ENCODE measurements at places on chromosomes 16 and 17.

DNA sequence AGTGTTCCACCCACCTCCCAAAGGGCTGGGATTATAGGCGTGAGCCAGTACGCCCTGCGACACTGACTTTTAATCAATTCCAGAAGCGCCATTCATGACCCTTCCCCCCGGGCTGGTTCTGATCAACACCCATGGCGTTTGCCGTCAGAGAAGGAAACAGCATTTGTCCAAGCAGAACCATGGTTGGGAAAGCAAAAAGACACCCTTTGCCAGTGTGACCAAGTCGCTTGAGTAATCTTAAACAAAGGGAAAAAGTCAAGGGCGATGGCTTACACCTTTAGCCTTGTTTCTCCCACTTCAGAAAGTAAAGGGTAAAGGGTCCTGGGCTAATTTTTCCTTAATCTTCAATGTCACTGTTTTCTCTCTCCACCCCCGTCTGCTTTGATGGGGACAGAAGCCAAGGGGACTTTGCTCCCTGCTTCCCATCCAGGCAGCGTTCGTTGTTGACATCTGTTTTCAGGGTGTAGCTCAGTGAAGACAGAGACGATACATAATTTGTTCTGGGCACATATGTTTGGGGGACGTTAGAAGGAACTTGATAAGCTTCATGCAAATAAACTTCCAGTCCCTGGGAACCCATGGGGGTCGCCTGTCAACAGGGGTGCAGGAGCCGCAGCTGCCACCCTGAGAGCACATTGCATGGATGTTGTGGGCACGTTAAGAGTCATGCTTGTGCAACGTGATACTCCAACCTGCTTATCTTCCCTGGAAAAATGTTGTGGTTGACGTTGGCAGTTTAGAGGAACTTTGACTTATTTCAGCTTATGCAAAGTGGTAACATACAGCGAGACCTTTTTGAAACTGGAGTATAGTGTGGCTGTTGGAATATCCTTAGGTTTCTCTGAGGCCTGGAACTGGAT, 50.6 kb upstream of the TANGO6 start:
- no peak for DNase-seq

- DNase-seq = no peak
Measured at GRCh38 chr17:58305626-58306025, 23.0 kb downstream of the TSPOAP1 start.

DNA sequence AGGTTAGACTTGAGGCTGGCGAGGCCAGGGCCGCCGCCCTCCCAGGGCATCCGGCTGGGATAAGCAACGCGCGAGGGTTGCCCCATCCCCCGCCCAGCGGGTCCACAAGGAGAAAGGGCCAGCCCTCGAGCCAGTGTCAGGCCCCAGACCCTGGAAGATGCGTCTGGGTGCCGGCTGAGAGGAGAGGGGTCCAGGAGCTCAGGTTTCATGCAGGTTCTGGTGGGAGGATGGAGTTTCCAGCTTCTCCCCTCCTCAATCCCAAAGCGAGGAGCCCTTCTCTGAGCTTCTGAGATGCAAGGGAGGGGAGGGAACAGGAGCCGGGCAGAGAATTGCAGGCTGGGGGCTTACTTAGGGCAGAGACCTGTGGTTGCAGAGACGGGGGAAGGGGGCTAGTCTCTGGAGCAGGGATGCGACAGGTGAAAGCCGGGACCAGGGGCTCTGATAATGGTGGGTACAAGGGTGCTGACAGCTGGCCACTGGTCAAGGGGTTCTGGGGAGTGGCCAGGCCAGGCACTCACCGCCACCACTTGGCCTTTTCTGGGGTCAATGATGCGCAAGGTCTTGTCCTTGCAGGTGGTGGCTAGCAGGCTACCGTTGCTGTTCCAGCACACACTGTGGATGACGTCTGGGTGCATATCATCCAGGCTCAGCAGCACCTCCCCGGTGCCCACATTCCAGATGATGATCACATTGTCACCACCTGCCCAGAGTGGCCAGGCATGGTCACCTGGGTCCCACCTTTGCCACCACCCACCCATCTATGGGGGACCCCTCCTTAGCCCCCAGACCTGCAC, 4.2 kb downstream of the CORO6 start:
- DNase-seq = no peak

GRCh38 chr16:88974916-88975215, 2.1 kb downstream of the CBFA2T3 start:
- DNase-seq = no peak

DNA sequence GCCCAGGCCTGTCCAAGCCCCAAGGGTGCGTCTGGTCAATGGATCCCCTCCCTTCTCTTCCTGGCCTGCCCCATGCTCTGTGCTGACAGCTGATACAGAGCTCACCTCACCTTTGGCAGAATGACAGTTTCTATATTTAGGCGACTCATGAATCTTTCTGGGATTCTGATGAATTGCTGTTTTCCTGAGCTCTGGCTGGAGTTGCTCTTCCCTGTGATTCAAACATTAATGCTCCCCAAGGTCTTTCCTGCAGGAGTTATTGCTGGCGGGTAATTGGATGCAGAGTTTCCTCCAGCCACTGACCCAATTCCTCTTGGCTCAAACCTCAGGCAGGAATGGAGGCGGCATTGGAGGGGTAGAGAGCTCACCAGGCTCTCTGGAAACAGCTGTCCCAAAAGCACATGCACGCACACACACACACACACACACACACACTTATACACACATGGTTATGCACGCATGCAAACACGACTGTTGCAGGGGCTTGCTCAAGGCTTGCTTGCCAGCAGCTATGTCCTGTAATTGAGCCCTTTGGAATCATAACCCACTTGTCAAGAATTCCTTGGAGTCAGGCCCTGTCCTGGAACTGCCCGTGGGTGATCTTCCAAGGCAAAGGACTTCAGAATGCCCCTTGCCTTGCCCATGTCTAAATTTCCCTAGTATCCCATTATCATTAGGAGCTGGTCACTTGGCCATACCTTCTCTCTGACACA, 128.8 kb downstream of the ASIC2 start:
- DNase-seq = no peak

GRCh38 chr17:4420692-4421131, 13.0 kb upstream of the SPNS3 start:
- peak; percentile 72 for DNase-seq

DNA sequence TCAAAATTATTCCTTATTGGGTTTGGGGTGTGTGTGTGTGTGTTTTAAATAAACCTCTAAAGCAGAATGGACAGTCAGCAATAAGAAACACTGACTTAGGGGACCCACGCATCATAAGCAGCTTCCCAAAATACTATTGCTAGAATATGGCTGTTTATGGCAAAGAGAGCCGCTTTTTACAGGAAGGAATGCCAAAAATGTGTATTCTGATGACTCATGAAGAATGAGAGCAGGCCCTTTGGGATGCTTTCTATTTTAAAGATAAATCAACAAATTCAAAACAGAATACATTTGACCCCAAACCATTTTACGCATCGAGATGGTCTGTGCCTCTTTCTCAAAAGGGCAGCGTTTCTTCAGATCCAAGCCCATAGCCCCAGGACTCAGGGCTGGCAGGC, 37.5 kb downstream of the ARHGAP17 start:
- DNase-seq = no peak

DNA sequence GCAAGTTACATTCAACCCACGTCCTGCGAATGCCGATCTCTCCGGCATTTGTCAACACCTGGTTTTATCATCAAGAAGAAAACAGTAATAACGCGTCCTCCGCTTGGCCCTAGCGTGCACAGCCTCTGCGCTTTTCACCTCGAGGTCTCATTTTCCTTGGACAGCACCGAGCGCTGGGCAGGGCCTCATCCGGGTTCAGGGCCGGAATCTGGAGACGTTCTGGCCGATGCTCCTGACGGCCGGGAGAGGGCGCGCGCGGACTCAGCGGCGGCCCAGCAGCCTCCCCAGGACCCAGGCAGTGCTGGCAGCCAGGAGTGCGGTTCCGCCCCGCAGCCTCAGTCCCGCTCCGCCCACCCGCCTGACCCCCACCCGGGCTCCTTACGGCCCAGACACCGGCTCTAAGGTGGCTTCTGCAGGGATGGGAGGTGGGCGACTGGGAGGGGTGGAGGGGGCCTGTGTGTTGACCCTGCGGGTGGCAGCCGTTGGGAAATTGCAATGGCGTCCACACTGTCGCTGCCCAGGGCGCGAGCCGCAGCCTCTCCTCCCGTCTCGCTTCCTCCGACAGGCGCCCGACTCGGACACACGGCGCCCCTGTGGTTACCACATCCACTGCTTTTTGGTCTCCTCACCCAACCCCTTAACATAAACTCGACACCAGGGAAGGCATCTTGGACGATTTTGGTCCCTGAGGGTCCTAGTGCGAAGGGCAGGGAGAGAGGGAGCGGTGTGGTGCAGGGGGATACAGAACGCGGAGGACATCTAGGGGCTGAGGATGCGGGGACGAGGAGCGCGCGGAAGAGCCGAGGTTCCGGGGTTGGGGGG, 7.4 kb upstream of the FLYWCH1 start:
- DNase-seq = no peak

DNA sequence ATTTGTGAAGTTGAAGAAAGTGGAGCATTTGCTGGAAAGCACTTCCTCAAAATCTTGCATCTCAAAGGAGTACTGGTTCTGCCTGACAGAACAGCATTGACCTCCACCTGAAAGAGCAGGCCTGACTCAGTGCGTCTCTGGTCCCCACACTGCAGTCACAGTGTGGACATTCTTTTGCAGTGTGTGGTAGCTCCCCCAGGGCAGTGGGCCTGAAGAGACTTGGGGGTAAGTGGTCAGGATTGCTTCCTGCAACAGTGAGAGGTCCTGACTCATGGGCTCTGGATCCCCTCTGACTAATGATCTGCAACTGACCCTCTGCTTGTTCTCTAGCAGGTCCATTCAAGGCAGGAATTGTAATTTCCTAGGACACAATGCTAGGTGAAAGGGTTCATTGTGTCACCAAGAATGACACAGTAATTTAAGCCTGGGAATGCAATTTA, 204.9 kb upstream of the KCNJ16 start:
- DNase-seq = no peak

DNA sequence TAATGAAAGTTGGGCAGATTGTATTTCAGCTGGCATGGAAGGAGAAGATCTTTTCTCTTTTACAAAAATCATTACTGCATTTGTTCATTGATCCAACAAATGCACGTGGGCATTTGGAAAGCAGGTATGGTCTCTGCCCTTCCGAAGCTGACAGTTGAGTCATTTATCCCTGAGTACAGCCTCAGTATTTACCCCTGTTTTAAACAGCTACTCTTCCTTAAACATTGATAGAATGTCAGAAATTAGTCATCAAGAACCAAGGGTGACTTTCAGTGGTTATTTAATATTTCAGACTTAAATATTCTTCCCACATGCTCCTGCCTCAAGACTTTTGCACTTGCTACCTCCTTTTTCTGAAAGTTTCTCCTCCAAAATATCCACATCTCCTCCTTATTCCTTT, 226.7 kb upstream of the HSBP1 start:
- no peak for DNase-seq

GRCh38 chr16:50021544-50021943, 3.5 kb upstream of the CNEP1R1 start:
- no peak for DNase-seq

GRCh38 chr16:79263425-79263824, 337.1 kb downstream of the MAF start:
- no peak for DNase-seq

- DNase-seq = no peak
Measured at GRCh38 chr17:51722994-51723393, 435.5 kb downstream of the CA10 start.

- DNase-seq = peak; percentile 66
Measured at GRCh38 chr17:68981288-68981687, 26.1 kb upstream of the ABCA8 start.

- DNase-seq = no peak
Measured at GRCh38 chr16:75111961-75112733, 4.4 kb downstream of the LDHD start.

GRCh38 chr17:80791758-80792284, 199.8 kb upstream of the CHMP6 start:
- no peak for DNase-seq

GRCh38 chr17:76530811-76531485, 6.6 kb downstream of the CYGB start:
- no peak for DNase-seq

GRCh38 chr16:50497592-50497991, 50.6 kb upstream of the NKD1 start:
- DNase-seq = no peak

- no peak for DNase-seq
Measured at GRCh38 chr17:43609613-43610385, 51.9 kb downstream of the MEOX1 start.

DNA sequence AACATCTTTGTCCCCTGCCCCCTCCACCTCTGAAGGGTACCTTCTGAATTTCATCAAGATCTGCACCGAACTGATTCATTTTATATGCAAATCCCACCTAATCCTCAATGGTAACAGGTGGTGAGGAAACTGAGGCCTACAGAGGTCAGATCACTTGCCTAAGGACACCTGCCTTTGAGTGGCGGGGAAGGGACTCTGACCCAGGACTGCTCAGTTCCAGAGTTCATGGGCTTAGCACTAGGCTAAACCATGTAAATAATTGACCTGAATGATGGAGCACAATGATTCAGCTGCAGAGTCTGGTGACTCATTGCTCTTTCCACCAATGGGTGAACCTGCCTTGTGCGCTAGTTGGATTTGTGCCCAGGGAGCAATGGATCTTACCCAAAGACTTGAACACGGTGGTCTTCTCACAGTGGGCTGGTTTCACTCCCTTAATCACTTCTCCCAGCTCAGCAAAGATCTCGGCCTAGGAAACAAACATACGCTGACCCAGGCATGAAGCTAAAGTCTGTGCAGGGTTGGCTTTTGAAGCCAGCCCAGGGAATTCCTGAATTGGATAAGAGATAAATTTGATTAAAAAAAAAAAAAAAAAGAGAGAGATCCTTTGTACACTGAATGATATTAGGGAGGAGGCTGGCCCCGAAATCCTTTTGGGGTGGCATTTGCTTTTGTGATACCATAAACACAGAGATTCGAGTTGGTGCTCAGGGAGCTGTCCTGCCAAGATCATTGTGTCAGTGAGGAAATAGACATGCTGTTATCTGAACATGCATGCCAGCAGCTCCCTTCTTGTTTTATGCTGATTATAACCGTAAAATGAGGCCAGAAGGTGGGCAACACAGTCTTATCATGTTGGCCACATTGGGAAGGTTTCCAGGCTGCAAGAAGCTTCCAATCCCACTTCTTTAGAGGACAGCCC, 17.0 kb downstream of the CRYM start:
- peak; percentile 21 for DNase-seq

DNA sequence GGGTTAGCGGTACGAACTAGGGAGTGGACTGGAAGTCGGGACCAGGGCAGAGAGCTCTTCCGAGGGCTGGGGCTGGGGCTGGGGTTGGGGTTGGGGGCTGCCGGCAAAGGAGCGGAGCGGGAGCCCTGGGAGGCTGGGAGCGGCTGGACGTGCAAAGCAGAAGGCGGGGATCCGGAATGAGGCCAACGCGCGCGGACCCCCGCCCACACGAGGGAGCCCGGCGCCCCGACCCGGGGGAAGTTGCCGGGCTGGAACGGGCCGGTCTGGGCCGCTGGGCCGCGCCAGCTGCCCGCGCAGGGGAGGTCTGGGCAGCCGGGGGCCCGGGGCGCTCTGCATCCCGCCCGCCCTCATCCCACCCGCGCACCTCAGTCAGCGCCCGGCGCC, 323 bp downstream of the ST3GAL2 start:
- no peak for DNase-seq

DNA sequence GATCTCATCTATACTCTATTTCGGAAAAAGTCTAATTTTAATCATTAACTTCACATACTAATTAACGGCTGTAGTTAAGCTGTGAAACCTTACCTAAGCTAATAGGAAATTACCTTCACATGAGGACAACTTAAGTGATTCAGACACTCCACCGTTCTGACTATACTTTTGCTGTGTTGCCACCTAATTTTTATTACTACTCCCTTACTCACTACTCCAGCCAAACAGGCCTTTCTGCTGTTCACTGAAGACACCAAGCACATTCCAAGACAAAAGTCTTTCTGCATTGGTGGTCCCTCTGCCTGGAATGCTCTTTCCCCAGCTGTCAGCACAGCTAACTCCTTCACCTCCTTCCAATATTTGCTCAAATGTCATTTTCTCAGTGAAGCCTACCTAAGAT, 1.3 kb downstream of the CMTR2 start:
- DNase-seq = no peak
